ENCODE measurements at places on chromosomes 16 and 17.

- DNase-seq = no peak
Observed at GRCh38 chr17:73535746-73536145, 108.5 kb downstream of the SDK2 start.

DNA sequence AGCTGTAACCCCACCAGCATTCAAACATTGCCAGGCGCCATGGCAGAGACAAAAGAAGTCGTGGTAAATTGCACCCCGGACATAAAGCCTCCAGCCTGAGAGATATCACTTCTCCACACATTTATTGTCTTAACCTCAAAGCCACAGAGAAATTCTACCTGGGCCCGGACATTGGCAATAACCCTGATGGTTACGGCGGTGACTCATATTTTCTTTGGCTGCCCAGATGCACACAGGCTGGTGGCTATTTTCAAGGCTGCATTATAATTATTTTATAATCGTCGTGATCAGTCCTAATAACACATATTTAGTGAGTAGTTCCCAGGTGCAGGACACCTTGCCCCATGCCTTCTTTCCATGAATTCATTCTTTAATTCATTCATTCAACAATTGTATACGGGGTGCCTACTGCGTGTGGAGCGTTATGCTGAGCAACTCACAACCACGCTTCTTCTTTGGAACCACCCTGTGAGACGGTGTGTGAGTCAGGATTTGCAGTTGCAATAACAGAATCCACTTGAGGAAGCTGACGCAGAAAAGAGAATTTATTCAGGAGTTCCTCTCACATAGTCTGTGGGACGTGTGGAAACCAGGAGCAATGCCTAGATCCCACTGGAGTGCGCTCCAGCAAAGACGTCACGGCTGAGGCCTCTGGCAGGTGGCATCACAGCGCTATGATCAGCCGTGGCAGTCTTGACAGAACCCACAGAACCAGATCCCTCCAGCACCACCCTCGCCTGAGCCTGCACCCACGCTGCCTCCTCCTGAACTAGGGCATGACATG lies 245.7 kb downstream of the FOXL1 start:
- peak; percentile 60 for DNase-seq

DNA sequence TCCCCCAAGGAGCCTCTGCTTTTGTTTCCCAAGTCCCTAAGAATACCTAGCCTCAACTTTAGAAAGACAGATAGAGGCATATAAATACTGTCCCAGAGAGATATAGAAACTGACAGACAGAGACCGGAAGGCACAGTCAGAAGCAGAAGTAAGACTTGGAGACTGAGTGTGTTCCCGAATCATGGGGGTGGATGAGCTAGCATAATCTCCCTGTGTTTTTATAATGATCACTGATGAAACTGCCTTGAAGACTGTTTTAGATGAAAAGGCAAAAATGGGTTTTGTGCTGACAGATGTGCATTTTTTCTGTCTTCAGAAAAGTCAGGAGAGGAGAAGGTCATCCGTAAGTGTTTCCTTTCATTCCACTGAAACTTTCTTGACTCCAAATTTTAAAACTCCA lies 8.3 kb upstream of the PSMD3 start:
- DNase-seq = no peak

GRCh38 chr17:76232342-76232741 lies 8.0 kb downstream of the RNF157 start:
- DNase-seq = peak; percentile 81

- no peak for DNase-seq
Observed at GRCh38 chr16:66701516-66701915, 5.0 kb upstream of the CMTM4 start.

DNA sequence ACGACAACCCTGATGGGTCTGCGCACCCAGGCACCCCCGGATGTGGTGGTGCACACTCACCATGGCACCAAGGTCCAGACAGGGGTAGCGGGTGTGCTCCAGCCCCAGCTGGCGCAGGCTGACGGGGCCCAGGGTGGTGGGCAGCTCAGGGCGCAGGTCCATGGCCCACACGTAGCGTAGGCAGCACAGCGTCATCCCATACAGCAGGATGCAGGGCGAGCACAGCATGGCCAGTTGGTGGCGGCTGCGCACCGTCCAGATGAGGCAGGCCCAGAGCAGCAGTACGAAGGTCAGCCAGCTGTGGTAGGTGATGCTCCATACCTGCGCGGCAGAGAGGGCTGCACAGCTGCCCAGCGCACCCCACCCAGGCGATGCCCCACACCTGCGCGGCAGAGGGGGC lies 29.8 kb downstream of the CTU2 start:
- DNase-seq = no peak

DNA sequence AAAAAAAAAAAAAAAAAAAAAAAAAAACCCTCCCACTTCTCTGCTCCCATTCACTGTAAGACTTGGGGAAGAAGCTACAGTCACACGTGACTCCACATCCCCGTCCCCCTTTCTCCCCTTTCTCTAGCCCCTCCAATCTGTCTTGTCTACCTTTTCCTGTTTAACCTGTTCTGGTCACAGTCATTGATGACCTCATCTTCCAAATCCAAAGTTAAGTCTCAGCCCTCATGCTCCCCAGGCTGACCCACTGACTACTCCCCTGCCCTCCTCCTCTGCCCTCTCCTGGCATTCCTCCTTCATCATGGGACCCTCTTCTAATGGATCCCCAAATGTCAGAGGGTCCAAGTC lies 1.6 kb upstream of the CDH5 start:
- DNase-seq = no peak

GRCh38 chr16:66946541-66946940 lies 11.2 kb downstream of the CES2 start:
- no peak for DNase-seq

- DNase-seq = no peak
Observed at GRCh38 chr17:20284570-20285295, 182.6 kb downstream of the LGALS9B start.

DNA sequence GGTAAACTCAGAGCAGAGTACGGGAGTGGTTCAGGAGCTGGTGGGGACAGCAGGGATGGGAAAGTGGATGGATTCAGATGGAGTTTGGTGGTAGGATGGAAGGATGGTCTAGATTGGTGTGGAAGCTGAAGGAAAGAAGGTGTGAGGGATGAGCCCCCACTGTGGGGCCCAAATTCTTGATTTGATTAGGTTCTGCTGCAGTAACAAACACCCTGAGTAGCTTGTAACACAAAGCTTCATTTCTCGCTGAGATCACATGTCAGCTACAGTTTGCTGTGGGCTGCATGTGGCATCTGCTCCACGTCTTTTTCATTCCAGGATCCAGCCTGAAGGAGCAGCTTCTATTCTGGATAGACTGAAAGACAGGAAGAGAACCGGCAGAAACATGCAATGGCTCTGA lies 143.8 kb downstream of the IRX3 start:
- no peak for DNase-seq

- DNase-seq = peak; percentile 66
Observed at GRCh38 chr17:72121164-72122009, 567 bp downstream of the SOX9 start.

DNA sequence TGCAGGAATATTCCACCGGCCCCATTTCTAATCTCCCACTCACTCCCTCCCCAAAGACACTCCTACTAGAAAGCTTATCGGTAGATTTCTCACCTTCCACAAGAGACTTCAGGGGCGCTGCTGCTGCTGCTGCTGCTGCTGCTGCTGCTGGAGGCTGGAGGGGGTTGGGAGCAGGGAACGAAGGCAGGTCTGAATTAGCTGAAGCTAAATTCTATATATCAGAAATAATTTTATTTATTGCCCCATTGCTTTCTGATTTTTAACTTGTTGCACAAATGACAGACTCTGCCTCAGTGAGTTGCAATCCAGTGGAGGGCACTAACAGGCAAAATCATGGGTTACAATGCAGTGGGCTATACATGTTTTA lies 25.8 kb upstream of the HLF start:
- no peak for DNase-seq

DNA sequence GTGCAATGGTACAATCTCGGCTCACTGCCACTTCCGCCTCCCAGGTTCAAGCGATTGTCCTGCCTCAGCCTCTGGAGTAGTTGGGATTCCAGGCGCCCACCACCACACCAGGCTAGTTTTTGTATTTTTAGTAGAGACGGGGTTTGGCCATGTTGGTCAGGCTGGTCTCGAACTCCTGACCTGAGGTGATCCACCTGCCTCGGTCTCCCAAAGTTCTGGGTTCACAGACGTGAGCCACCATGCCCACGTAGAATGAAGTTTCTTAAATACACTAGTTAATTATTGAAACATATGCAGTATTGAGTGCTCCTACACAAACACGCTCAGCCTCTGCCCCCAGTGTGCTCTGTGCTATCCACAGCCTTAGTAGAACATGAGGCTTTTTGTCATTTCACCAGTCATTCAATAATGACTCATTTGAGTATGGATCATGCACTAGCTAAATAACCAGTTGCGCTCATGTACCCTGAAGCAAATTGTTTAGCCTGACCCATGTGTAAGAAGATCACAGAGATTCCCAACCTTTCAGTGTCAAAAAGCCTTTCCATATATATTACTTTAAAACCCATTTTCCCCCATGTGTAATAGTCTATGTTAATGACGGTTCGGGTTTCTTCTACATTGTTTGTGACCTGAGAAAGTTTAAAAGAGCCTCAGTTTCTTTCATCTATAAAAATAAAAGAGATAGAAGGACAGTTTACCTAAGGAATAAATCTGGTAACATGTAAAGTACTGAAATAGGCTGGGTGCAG lies 49.7 kb downstream of the TUBD1 start:
- DNase-seq = peak; percentile 94

- DNase-seq = peak; percentile 23
Observed at GRCh38 chr17:3894911-3895343, 2.1 kb upstream of the CAMKK1 start.

DNA sequence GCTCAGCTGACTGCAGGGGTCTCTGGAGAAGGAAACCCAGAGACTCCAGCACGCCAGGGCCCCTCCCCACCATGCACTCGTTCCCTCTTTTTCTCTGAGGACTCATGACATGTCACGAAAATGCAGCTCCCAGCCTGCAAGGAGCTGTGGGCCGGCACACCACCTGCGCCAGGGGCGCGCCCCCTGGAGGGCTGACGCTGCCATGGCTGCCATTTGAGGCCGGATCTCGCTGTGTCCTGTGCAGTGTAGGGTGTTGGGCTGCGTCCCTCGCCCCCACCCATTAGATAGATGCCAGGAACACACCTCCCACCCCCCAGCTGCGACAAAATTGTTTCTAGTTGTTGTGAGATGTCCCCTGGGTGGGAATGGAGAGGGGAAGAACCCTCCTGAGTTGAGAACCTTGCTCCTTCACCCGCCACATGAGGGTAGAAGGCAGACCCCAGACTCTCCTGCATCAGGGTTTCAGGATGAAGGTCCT lies 8.2 kb downstream of the SYNGR2 start:
- peak; percentile 31 for DNase-seq

All from EL (cell line).